ENCODE measurements at places on chromosomes 5 and 9.

DNA sequence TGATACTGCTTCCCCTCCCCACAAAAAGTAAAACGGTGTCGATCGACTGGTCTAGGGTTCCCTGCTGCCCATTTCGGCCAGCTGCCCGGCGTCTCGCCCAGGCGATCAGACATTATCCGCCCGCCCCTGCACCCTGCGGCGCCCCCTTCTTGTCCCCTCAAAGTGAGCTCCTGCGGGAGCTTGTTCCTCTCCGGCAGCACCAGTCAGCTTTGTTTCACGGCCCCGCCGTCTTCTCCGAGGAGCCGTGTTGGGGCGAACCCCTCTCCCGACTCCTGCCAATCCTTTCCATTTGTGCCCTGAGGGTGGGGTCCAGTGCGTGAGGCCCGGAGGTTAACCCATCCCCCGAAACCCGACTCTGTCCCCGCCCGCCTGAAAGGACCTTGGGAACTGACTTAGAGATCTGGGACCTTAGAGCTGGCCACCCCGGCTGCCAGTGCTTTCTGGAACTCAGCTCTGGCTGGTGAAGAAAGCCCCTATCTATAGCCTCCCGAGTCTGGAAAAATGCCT lies 518 bp downstream of the UBE2B start:
- H3K36me3 ChIP-seq = no peaks in the 10 kb centered on the region
- H3K4me3 ChIP-seq = peak overlapping the region; percentile 97

- H3K27me3 ChIP-seq = no peaks in the 10 kb centered on the region
- no peak overlapping the region for H3K27ac ChIP-seq
- DNase-seq = no peak
- no peak overlapping the region for H3K4me3 ChIP-seq
- H3K36me3 ChIP-seq = no peaks in the 10 kb centered on the region
Measured at GRCh38 chr5:77842243-77842642, 66.1 kb upstream of the TBCA start.

- no peak for DNase-seq
- H3K4me3 ChIP-seq = no peak overlapping the region
- H3K27ac ChIP-seq = no peak overlapping the region
- H3K4me1 ChIP-seq = no peaks in the 10 kb centered on the region
Measured at GRCh38 chr5:79107020-79107796, 4.4 kb upstream of the BHMT start.

DNA sequence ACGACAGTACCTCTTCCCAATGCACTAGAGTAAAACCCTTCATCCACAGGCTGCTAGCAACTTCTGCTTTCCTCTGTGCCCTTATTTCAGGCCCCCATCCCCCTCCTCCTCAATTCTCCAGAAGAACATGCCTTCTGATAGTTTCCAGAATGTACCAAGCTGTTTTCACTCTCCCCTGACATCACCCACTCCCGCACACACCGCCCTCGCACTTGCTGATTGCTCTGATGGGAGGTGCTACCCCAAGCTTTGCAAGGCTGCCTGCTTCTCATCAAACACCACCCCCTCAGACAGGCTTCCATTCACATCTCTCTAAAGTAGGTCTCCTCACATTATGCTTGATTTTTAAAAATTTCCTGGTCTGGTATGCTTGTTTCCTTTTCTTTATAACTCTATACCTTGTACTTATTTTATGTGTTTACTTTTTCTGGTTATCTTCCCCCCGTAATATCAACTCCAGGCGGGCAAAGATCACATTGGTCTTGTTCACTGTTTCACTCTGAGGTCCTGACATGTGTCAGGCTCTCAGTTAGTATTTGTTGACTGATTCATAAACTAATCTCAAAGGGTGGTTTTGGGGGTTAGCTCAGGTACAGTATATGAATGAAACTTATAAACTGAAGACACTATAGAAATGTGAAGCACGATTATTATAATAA lies 91.0 kb upstream of the C9orf72 start:
- DNase-seq = no peak
- H3K36me3 ChIP-seq = no peaks in the 10 kb centered on the region
- H3K27me3 ChIP-seq = no peaks in the 10 kb centered on the region

GRCh38 chr5:117411701-117412100 lies 837.1 kb upstream of the SEMA6A start:
- no peak overlapping the region for H3K27ac ChIP-seq
- DNase-seq = no peak
- H3K4me3 ChIP-seq = no peak overlapping the region
- no peaks in the 10 kb centered on the region for H3K4me1 ChIP-seq

DNA sequence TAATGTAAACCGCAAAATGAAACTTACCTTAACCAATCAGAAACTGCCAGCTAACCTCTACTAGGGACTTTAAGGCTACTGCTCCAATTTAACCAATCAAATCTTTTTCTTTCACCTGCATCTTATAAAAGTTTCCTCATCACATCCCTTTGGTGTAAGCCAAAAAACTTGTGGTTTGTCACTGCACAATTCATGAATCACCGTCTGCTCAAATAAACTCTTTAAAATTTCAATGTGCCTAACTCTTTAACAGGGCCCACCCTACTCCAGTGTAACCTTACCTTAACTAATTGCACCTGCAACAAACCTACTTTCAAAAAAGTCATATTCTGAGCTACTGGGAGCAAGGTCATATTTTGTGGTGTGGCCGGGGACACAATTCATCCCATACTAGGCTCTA lies 172.2 kb upstream of the GRAMD2B start:
- no peak for DNase-seq
- H3K4me1 ChIP-seq = no peaks in the 10 kb centered on the region
- H3K36me3 ChIP-seq = no peaks in the 10 kb centered on the region
- no peak overlapping the region for H3K4me3 ChIP-seq

DNA sequence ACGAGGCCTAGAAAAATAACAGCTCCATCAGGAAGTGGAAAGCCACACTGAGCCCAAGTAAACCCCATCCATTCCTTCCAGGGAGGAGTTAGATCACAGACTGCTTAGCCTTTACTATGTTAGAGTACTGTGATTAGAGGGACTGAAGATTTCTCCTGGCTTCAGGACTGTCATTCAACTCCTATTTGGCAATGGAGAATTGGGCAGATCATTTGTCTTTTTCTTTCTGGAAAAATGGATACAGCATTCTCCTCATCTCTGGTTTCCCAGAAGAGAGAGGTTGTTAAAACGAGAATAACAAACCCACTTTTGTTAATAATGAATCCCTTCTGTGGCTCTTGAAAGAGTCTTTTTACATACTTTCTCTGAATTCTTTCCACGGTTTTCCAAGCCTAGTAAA lies 150.4 kb downstream of the GABRB2 start:
- H3K36me3 ChIP-seq = no peaks in the 10 kb centered on the region
- H3K27ac ChIP-seq = no peak overlapping the region
- no peaks in the 10 kb centered on the region for H3K4me1 ChIP-seq
- no peak for DNase-seq
- no peak overlapping the region for H3K4me3 ChIP-seq
- no peaks in the 10 kb centered on the region for H3K27me3 ChIP-seq

DNA sequence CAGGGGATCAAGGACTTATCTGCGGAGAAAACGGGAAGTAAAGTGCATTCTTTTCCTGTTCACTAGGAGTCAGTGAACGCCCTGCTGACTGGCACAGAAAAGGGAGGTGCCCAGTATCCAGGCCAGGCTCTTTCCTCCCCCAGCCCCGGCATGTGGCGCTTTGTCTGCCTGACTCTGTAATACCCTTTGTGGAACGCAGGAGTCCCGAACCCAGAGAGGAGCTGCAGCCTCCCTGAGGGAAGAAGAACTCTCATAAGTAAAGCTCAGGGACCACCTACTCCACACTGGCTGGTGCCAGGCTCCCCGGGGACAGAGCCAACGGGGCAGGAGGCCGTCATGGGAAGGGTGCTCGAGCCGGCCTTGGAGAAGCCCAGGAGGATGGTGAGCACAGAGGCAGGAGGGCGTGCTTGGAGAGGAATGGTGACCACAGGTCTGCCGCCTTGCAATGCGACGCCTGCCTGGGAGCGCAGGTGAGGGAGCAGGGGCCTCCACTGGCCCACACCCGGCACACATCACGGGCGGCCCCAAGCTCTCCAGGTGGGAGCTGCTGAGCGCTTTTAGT lies 31.5 kb downstream of the VAV2 start:
- no peak overlapping the region for H3K27ac ChIP-seq
- H3K4me3 ChIP-seq = no peak overlapping the region
- DNase-seq = no peak
- H3K36me3 ChIP-seq = no peaks in the 10 kb centered on the region
- peaks cover 2% of the 10 kb centered on the region for H3K4me1 ChIP-seq

DNA sequence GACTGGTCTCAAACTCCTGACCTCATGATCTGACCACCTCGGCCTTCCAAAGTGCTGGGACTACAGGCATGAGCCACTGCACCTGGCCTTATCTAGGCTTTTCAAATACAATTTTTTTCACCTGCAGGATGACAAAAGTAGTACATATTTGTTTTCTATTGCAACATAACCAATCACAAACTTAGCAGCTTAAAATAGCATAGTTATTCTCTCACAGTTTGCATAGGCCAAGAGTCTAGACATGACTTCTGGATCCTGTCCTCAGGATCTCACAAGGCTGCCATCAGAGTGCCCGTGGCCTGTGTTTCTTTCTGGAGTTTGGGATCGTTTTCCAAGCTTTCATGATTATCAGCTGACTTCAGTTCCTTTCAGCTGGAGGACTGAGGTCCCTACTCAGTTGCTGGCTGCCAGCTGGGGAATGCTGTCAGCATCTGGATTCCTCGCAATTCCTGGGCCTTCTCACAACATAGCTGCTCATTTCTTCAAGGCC lies 348.9 kb downstream of the ARHGEF28 start:
- H3K27me3 ChIP-seq = no peaks in the 10 kb centered on the region
- H3K27ac ChIP-seq = no peak overlapping the region
- no peak for DNase-seq
- H3K36me3 ChIP-seq = no peaks in the 10 kb centered on the region

GRCh38 chr9:20271096-20271495 lies 351.2 kb downstream of the MLLT3 start:
- H3K4me1 ChIP-seq = no peaks in the 10 kb centered on the region
- no peak overlapping the region for H3K27ac ChIP-seq
- no peak overlapping the region for H3K4me3 ChIP-seq
- no peak for DNase-seq
- no peaks in the 10 kb centered on the region for H3K27me3 ChIP-seq
- H3K36me3 ChIP-seq = no peaks in the 10 kb centered on the region

GRCh38 chr9:127500399-127500798 lies 49.1 kb downstream of the LRSAM1 start:
- H3K27ac ChIP-seq = no peak overlapping the region
- H3K36me3 ChIP-seq = no peaks in the 10 kb centered on the region
- H3K4me3 ChIP-seq = no peak overlapping the region
- no peaks in the 10 kb centered on the region for H3K4me1 ChIP-seq

GRCh38 chr9:116422119-116422979 lies 264.8 kb upstream of the TRIM32 start:
- no peak for DNase-seq
- no peak overlapping the region for H3K27ac ChIP-seq
- no peaks in the 10 kb centered on the region for H3K27me3 ChIP-seq
- no peak overlapping the region for H3K4me3 ChIP-seq

DNA sequence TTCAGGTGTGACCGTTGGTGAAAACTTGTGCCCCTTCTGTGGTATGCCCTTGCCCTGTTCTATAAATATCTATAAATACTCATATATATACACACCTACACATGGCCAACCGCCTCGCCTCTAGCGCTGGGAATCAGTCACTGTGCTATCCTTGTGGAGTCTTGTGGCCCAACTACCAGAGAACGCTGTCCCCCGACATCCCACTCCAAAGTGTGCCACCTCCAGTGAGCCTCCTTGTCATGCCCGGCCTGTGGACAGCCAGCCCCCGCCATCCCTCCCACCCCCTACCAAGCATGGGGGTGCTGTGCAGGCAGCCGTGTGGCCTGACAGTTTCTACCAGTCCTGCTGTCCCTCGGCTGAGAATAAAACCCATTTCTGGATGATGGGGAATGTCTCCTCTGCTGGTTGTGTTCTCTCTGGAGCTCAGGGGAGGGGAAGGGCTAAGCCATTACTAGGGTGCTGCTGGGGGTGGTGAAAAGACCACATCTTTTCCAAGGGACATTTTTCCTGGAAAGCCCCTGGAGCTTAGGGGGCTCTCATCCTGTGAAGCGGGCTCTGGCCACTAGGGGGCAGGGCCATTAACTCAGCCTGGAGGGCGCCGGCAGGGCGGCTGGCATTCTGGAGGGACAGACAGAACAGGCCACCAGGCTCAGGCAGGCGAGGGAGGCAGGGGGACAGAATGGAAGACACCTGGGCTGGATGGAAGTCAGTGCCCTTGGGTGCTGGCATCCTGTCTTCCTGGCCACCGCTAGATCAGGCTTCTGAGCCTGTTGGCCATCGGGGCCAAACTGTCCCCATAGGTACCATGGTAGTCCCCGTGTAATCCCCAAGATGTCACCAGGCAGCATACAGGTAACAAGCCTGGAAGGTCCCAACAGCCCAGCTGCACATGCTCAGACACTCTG lies 20.7 kb downstream of the GOLGA2 start:
- H3K27ac ChIP-seq = peak overlapping the region; percentile 55
- H3K4me1 ChIP-seq = no peaks in the 10 kb centered on the region
- no peak overlapping the region for H3K4me3 ChIP-seq
- DNase-seq = no peak
- H3K36me3 ChIP-seq = no peaks in the 10 kb centered on the region

DNA sequence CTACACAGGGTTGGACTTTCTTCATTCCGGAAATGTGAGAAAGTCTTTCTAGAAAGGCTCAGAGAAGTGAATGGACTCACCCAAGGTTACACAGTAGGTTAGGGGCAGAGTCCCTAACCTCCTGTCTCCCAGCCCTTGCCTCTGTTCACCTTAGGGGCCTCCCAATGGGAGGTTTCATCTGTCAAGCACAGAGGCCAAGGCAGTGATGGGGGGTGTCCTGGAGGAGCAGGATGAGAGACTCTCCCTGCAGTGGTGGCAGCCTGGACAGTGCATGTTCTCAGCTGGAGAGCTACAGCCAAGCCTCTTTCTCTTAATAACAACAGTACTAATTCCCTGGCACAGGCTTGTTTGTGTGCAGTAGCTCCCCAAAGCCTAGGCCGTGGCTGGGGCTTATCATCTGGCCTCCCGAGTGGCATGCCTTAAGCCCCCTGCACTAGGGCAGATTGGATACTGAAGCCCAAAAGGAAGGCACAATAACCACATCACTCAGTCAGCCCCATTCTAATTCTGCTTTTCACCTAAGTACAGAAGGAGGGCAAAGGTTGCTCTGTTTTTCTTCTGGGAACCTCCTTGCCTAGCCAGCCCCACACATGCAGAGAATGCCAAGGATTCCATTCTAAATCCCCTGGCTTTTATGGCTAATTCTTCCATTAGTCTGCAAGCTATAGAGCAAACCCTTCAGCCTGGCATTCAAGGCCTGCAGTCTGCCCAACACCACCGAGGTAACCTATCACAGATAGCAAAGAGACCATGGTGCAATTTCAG lies 50.2 kb upstream of the XPA start:
- H3K27ac ChIP-seq = no peak overlapping the region
- no peaks in the 10 kb centered on the region for H3K36me3 ChIP-seq
- no peak for DNase-seq

Measured in breast epithelium (tissue), 4 donors.